ENCODE measurements at places on chromosomes 4 and X.

GRCh38 chr4:69833251-69833650, 26.7 kb downstream of the SULT1E1 start:
- no peak for DNase-seq

- no peak for DNase-seq
These were observed 17.1 kb upstream of the ARHGAP10 start for GRCh38 chr4:147714575-147715401.

DNA sequence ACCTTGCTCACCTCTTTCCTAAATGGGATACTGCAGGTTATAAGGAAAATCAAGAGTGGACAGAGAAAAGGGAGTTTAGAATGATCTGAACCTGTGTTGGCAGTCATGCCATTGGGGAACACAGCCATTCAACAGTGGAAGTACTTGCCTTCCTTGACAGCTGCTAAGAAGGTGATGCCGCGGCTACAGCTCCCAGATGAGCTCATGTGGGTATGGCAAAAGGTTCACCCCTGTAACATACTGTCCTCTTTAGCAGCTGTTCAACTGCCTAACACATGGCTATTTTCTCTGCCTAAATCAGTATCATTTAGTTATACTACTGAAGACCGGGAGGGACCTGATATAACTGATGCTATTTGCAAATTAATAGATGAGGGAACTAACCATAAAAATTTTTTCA, 76.8 kb downstream of the DCHS2 start:
- no peak for DNase-seq

- DNase-seq: no peak
These were observed 86.7 kb downstream of the NHSL2 start for GRCh38 chrX:71997320-71997719.

DNA sequence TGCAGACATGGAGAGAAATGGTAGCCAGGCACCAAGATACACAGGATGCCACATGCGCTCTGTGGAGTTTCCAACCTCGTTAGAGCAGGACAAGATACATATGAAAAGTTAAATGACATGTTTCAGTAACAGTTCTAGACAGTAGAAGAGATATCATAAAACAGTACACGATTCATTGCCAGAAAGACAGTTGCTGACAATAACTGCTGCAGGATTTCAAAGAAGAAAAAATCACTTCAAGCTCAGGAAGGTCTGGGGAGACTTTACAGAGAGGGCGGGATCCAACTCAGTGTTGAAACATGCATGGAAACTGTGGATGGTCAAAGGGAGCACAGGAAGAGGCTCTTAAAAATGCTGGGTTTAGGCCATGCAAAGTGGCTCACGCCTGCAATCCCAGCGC, 31.0 kb downstream of the DCTD start:
- DNase-seq: no peak

GRCh38 chr4:31674313-31674947, 954.3 kb downstream of the PCDH7 start:
- peak; percentile 1 for DNase-seq

DNA sequence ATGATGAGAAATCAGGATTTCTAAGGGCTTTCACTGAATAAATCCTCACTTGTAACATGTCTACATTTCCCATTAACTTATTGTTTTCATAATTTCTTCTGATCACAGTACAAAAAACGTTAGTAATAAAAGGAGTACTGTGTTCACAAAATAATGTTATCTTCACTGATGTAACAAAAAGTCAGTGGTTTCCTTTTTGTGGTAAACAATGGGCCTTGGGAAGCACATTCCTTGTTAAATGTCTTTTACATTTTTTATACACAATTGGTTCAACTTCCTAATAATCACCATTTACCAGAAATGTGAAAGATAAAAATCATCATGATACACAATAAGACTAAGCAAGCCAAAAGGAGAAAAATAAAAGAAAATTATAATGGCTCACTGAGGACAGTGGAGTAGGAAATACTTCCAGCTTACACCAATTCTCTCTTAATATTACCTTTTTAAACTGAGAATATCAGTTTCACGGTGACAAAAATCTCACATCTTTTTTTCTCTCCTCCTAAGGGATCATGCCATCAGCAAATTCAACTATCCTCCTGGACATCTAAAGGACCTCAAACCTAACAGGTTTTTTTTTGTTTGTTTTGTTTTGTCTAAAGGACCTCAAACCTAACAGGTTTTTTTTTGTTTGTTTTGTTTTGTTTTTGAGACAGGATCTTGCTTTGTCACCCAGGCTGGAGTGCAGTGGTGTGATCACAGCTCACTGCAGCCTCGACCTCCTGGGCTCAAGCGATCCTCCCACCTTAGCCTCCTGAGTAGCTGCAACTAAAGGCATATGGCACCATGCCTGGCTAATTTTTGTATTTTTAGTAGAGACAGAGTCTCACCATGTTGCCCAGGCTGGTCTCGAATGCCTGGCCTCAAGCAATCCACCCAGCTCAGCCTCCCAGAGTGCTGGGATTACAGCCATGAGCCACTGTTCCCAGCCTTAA, 57.3 kb downstream of the FRYL start:
- DNase-seq: no peak

GRCh38 chrX:37989304-37989703, 17.0 kb upstream of the SYTL5 start:
- no peak for DNase-seq

- no peak for DNase-seq
These were observed 416.5 kb downstream of the TEX13C start for GRCh38 chrX:125736008-125736729.

- DNase-seq: no peak
These were observed 433.4 kb downstream of the PDGFC start for GRCh38 chr4:156538210-156538609.

- no peak for DNase-seq
These were observed 125.3 kb downstream of the SOWAHB start for GRCh38 chr4:76772498-76773106.

GRCh38 chrX:53036149-53036548, 12.4 kb upstream of the GPR173 start:
- no peak for DNase-seq

GRCh38 chr4:125115941-125116340, 198.8 kb upstream of the FAT4 start:
- no peak for DNase-seq
